ENCODE measurements at places on chromosomes 16 and 17.

DNA sequence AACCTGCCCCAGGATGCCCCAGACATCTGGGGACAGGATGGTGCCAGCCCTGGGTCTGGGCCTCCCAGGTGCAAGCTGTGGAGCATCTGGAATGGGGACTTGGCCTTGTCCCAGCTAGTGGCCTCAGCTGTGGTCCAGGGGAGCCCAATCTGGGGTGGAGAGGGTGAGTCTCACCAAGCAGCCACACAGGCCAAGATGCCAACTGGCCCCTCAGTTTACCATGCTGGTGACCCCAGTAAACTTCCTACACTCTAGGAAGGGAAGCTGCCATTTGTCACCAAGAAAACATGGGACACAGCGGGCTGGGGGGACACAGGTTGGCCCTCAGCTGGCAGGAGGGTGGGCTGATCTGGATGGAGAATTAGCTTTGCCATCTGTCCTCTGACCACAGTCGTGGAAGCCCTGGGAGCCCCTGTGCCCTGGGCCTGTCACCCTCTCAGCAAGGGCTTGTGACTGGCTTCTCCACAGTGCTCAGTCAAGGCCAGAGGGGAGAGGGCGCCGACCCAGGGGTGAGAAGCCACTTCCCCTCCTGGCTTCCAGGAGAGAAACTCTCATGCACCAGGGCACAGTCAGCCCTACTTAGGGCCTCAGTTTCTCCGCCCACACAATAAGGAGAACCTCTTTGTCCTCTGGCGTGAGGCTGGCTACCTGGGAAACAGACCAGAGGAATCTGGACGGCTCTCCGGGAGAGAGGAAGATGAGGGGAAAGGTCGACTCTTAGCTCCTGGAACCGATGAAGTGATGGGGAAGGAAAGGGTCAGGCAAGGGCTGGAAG is 126.4 kb upstream of the SMURF2 start:
- DNase-seq = no peak

GRCh38 chr17:7425316-7425715 is at the start of gene SPEM2:
Gene SPEM2 (plus strand): TSS chr17:7425616. CDS start chr17:7425689, 73 bp downstream.
- DNase-seq = no peak

- no peak for DNase-seq
These were observed 14.6 kb downstream of the FANCA start for GRCh38 chr16:89801800-89802199.

GRCh38 chr17:7444682-7445618 is at the start of gene CHRNB1:
Gene CHRNB1 (plus strand): TSS chr17:7445061. CDS start chr17:7445128, 67 bp downstream.
- no peak for DNase-seq

GRCh38 chr16:19410435-19411171 is 7.1 kb upstream of the TMC5 start:
- DNase-seq = no peak

DNA sequence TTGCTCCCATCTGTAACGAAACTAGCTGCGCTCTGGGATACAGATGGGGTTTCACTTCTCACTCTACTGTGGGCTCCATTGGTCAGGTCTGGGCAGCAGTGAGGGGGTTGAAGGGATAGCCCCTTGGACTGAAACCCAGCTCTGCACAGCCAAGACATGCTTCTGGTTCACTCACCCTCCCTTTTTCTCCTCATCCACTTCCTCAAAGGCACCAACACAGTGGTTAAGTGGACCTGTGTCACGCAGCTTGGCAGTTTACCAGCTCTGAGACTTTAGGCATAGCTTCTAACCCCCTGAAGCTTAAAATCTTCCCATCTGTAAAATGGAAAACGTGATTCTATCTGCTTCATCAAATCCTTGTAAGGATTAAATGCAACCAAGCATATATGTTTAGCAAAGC is 11.5 kb upstream of the KRT38 start:
- no peak for DNase-seq

DNA sequence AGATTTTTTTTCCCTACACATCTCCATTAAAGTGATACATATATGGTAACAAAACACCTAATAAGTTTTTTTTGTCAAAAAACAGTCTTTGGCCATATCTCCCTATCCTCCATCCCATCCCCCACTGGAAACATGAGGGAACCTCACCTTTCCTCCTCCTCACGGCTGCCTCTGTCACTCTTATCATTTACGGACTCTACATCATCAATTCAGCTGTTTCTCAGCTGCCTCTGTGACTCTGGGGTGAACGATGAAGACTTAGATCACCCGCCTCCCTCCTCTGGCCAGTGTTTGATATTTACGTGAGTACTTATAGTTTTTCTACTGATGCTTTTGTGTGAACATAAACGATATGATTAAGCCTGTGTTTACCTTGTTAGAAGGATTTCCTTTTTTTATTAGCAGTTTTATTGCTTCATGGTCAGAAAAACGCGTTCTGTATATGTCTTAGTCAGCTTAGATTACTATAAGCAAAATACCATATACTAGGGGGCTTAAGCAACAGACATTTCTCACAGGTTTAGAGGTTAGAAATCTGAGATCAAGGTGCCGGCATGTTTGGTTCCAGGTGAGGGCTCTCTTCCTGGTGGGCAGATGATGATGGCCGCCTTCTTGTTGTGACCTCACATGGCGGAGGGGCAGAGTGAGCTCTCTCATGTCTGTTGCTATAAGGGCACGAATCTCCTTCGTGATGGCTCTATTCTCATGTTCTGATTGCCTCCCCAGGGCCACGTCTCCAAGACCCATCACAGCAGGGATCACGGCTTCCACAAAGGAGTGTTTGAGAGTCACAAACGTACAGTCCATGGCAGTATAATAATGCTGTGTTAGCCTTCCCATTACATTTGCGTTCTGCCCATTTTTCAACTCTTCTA is 32.1 kb downstream of the DNAH17 start:
- no peak for DNase-seq

- no peak for DNase-seq
These were observed 115.1 kb downstream of the MRTFB start for GRCh38 chr16:14186007-14186794.

GRCh38 chr17:42531455-42532354 is 4.3 kb upstream of the NAGLU start:
- peak; percentile 64 for DNase-seq

GRCh38 chr17:41020336-41020735 is 6.7 kb downstream of the KRTAP1-5 start:
- no peak for DNase-seq

DNA sequence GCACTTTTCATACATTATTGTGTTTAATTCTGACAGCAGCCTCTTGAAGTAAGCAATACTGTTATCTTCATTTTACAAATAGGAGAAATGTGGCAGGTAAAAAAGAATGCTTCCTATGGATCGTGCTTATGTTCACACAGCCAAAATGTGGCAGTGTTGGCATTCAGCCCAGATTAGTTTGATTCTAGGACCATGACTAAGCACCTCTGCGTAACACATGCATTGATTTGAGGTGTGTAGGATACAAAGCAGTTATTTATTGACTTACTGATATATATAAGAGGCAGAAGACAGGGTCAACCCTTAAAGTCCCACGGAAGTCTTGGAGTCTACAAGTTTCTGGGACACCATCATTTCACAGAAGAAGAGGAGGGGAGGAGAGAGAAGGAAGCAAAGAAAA is 1144.4 kb upstream of the GOT2 start:
- no peak for DNase-seq

- DNase-seq = no peak
These were observed 226.0 kb downstream of the SNX29 start for GRCh38 chr16:12202486-12202885.

DNA sequence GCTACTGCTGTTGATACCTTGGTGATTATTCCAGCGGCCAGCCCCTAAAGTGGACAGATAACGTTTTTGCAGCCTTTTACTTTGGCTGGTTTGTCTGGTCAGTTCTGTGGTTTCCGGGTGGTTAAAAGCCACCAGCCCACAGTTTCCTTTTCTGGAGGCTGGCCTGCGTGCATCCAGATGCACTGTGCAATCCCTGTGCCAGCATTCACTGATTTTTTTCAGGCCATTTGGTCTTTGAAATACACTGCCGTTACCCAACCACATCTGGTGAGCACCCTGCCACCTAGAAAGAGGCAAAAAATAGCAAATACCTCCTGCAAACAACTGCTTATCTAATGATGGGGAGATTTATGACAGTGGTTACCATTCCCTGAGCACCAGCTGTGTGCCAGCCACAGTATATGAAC is 797 bp downstream of the NUDT7 start:
- DNase-seq = peak; percentile 20

DNA sequence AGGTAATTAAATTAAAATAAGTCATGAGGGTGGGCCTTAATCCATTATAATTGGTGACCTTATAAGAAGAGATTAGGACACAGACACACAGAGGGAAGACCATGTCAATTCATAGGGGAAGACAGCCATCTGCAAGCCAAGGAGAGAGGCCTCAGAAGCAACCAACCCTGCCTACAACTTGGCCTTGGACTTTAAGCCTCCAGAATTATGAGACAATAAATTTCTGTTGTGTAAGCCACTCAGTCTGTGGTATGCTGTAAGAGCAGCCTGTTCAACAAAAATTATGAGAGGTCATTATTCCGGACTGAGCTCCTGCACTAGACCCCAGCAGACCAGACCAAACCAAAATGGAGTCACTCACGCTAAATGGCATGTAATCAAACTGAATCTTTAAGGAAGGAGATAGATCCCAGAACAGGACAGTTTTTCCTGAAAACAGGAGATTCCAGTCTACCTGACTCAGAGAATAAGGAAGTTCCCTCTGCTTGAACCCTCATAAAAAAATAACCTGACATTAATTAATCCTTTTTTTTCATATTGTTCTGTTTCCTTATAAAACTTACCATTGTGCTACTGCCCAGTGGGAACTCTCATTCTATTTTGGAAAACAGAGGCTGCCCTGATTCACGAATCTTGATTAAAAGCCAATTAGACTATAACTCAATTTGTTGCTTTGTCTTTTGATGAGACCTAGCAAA is 74.3 kb downstream of the DNAH3 start:
- DNase-seq = no peak

GRCh38 chr17:81825841-81826466 is 7.1 kb downstream of the MCRIP1 start:
- DNase-seq = no peak

DNA sequence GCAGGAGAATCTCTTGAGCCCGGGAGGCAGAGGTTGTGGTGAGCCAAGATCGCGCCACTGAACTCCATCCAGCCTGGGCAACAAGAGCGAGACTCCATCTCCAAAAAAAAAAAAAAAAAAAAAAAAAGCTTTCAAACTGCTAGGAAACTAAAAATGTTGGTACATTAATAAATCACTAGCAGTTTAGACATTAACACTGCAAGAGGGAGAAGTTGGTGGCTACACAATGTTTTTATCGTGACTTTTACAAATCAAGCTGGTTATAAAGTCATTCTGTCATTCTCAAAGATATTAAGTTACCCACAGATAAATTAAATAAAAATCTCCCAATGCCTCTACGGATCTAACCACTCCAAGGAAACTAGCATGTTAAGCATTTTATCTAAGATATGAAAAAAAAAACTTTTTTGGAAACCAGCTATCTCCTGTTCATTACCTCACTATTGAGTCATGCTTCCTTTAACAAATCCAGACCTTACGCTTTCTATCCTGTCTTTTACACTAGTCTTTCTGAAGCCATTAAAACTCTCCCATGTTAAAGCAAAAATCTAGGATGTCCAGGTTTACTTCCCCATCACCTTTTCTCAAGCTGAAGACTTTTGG is 85.9 kb upstream of the SMURF2 start:
- DNase-seq = no peak

DNA sequence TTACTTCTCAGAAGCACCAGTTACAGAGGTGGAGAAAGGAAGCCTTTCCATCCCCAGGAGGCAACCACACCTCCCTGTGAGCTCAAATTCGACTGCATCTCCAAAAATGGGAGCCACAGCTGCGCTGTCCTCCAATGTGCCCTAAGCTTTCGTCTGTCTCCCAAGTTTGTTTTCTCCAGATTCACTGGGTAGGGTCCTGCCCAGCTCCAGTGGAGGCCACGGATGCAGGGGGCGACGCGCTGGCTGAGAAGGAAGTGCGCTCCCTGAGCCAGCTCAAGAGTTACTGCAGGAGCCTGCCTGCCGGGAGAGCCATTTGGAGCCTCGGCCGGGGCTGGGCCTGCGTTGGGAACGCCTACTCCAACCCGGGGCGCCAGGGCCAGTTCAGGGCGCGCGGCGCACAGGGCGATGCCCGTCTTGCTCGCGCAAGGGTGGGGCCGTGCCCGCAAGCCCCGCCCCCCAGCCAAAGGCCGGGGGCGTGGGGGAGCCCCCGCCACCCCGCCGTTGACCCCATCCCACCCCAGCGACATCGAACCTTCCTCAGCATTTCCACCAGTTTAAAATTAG is 19.5 kb downstream of the SIAH1 start:
- peak; percentile 78 for DNase-seq

- DNase-seq = no peak
These were observed 11.6 kb upstream of the CSNK1D start for GRCh38 chr17:82285141-82285540.

DNA sequence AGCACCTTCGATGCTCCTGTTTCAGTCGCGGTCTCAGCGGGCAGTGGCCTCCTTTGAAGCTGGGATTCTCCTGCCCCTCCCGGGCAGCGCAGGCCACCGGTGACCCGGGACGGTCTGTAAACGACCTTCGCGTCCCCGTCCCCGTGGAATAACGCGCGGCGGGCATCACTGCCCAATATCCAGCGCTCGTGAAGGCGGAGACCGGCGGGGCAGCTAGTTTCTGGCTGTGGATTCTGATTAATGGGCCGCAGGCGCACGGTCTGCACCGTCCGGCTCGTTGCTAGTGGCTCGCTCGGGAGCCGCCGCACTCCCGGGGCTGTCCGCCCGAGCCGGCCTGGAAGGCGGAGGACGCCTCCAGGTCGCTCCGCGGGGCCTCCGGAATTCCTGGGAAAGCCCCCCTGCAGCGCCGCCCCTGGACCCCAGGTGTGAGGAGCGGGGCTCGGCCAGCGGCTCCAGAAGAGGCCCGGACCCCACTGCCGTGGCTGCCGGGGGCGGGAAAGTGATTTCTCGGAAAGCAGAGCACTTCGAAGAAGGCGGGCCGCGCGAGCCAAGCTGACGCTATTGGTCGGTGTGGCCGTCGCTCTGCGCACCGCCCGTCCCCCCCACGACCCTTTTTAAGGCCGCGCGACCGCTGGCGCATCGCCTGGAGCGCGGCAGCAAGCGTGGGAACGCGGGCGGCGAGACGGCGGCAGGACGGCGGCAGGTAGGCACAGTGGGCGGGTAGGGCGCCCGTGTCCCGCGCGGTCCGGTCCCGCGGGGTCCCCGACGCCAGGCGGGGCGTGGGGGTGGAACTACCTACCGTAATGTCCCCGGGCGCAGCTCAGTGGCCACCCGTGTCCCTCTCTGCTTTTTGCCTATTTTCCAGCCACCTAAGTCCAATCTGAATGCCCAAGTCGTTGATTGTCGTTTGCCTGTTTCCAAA is at the start of gene IRF8:
Gene IRF8 (plus strand): TSS at position 642 of the 922 bp plus-strand sequence. CDS start 3,854 bp downstream, outside the sequence.
- peak; percentile 76 for DNase-seq

All from CD4-positive, alpha-beta T cell treated with Interleukin-12 subunit alpha and Interleukin-12 subunit beta, for 1 hour (primary cell).